RCC 7860 (cell line): ENCODE measurements at places on chromosomes 2 and 18.

DNA sequence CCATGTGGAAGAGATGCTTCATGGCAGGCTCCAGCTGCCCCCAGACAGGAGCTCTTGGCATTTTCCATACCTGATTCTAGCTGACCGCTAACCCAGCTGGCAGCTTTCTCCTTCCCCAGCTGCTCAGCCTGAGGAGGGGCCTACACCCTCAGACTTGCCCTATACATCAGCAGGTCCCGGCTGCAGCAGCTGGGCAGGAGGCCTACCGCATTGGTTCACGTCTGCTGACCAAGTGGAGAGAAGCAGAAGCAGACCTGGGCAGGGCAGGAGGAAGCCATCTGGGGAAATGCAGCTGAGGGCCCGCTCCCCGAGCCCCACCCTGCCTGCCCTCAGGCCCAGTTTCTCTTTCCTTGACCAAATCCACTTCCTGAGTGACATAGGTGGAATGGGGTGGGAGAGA lies 50.7 kb downstream of the LBH start:
- DNase-seq: no peak

GRCh38 chr2:238237431-238238135 lies 2.3 kb downstream of the HES6 start:
- no peak for DNase-seq

GRCh38 chr18:50527636-50528307 lies 32.1 kb upstream of the MAPK4 start:
- DNase-seq: no peak

DNA sequence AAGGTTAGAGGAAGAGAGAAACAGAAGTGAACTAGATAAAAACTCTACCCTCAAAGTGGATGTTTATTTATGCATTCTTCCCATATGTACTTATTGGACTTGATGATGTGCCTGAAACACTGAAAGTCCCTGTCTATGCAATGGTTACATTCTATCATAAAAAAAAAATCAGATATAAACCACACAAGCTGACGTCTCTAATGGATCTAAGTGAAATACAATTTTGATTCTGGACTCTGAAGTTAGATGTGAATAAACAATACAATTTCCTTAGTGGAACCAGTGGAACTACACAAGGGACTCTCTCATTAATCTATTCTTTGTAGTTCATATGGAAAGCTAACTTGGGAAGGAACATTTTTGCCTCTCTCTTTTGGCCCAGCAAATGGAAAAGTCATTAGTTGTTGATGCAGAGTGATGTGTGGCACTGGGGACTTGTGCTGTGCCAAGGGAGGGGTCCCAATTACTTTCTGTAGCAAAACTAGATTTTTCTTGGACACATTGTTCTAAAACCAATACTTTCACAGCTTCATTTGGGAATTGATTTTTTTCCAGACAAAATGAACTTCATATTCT lies 376.8 kb downstream of the TRIB2 start:
- DNase-seq: no peak

DNA sequence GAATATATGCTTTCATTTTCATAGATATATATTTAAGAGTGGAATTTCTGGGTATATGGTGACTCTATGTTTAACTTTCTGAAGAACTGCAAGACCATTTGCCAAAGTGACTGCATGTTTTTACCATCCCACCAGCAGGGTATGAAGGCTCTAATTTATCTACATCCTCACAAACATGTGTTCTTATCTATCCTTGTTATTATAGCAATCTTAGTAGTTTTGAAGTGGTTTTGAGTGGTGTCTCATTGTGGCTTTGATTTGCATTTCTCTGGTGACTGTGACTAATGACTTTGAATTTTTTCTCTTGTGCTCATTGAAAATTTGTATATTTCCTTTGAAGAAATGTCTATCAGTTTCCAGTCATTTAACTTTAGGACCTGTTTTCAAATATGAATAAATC lies 310.2 kb upstream of the NRP2 start:
- no peak for DNase-seq

DNA sequence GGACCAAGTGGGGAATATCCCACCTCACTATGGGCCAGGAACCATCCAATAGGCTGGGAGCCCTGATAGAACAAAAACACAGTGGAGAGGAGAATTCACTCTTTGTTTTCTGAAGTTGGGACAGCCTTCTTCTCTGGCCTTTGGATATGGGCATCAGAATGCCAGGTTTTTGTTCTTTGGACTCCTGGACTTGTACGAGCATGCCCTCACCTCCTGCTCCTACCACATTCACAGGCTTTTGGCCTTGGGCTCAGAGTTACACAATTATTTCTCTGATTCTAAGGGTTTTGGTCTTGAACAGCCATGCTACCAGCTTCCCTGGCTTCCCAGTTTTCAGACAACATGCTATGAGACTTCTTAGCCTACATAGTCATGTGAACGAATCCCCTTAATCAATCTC lies 732.9 kb upstream of the VRK2 start:
- DNase-seq: no peak

GRCh38 chr2:99448556-99448955 lies 41.3 kb downstream of the REV1 start:
- DNase-seq: no peak

GRCh38 chr18:25235401-25236042 lies 116.4 kb downstream of the ZNF521 start:
- DNase-seq: no peak

GRCh38 chr2:235215248-235215647 lies 263.4 kb downstream of the SH3BP4 start:
- no peak for DNase-seq

GRCh38 chr2:150618245-150618895 lies 130.9 kb upstream of the RND3 start:
- DNase-seq: no peak

DNA sequence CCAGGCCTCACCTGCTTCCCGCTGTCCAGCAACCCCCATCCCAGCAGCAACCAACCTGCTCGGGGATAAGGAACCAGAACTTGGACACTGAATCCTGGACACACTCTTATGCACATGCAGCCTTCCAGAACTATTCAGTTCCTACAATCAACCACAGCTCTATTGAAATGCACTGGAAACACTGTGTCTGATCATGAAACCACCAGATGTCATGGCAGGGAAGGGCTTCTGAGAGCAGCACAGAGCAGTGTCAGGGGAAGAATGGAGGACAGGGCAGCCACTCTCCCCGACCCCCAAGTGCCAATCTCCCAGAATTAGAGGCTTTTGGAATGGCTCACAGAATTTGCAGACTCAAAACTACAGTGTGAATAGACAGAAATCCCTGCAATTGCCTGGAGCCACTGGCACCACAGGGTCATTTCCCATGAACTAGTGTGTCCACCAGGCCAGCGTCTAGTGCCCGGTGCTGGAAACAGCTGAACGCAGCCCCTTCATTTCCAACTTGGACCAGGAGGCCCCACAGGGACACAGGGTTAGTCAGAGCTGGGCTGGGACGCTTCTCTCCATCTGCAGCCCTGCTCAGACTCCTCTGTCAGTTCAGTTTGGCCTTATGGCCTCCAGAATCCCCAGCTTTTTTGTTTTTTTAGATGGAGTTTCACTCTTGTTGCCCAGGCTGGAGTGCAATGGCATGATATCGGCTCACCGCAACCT lies 25.5 kb downstream of the MRPL35 start:
- no peak for DNase-seq
